ENCODE measurements at places on chromosomes 2 and 18.

GRCh38 chr2:219447242-219448098 lies 12.8 kb downstream of the SPEG start:
- DNase-seq: no peak

DNA sequence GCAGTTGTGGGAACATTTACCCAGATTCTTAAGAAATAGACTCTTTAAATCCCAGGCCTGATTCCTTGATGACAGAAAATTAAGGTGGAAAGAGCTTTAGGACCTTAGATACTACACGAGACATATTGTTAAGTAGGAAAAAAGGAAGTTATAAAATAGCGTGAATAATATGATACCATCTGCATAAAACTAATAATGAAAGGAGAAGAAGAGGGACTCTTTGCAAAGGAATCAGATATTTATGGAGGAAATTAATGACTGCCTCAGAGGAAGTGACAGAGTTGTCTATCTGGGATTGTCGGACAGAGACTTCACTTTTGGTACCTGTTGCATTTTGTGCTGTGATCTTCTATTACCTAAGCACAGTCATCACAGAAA lies 20.8 kb downstream of the APCDD1 start:
- no peak for DNase-seq

- no peak for DNase-seq
These were observed 49.7 kb upstream of the AP1S3 start for GRCh38 chr2:223887127-223887526.

- DNase-seq: no peak
These were observed 108.4 kb downstream of the POLR1A start for GRCh38 chr2:85997017-85997970.

DNA sequence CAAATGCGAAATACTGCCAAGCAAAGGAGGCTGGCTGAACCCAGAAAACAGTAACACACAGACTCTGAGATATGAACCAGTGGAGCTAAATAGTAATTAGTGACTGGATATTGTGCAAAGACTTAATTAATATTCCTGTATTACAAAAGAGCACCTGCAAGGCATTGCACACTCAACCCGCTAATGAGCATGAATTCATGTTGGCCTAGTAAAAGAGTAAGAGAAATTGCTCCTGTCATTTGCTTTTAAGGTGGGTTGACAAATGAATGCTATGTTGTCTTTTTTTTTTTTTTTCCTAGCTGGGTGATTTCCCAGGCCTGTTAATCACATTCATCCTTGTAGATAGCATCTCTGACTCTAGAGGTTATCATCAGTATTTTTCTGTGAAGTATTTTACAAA lies 87.0 kb upstream of the CERS6 start:
- no peak for DNase-seq

Measured in stimulated activated CD8-positive, alpha-beta memory T cell treated with anti-CD3 and anti-CD28 coated beads, Interleukin-15, amount 100 ng/mL, for 24 hours (primary cell).